ENCODE measurements at places on chromosomes 2 and 18. TPM values are rescaled to one million over a fixed set of nuclear protein-coding genes. Genes with fewer than 3 reads are reported as not detected.

GRCh38 chr2:31051258-31052140, 86.7 kb downstream of the GALNT14 start:
- H3K36me3 ChIP-seq = no peaks in the 10 kb centered on the region
- DNase-seq = no peak
- H3K4me1 ChIP-seq = peaks cover 10% of the 10 kb centered on the region
- peaks cover 13% of the 10 kb centered on the region for H3K27me3 ChIP-seq

GRCh38 chr2:232296776-232297525, 81.6 kb upstream of the ALPP start:
- H3K36me3 ChIP-seq = peaks cover 7% of the 10 kb centered on the region
- H3K27ac ChIP-seq = no peak overlapping the region
- no peaks in the 10 kb centered on the region for H3K27me3 ChIP-seq

- DNase-seq = no peak
- H3K36me3 ChIP-seq = peaks cover 7% of the 10 kb centered on the region
- H3K27ac ChIP-seq = no peak overlapping the region
- H3K4me1 ChIP-seq = no peaks in the 10 kb centered on the region
Observed at GRCh38 chr18:36735130-36735529, 93.7 kb downstream of the TPGS2 start.

DNA sequence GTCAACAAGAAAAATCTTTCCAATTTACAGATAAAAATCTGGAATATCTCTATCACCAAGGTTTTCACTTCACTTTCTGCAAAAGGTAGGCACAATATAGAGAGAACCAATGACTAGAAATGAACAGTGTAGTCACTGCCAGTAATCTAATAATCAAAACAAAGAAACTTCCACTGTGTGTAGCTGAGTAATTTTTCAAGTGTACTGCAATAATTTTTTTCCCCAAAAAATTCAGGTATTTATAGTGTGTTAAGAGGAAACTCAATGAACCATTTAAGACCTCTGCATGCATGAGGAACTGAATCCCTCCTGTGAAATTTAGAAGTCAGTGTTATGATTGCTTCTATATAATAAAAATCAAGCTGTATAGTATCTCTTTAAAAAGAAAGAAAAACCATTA, 121.8 kb downstream of the MEMO1 start:
- DNase-seq = no peak
- no peaks in the 10 kb centered on the region for H3K36me3 ChIP-seq
- no peaks in the 10 kb centered on the region for H3K4me1 ChIP-seq

DNA sequence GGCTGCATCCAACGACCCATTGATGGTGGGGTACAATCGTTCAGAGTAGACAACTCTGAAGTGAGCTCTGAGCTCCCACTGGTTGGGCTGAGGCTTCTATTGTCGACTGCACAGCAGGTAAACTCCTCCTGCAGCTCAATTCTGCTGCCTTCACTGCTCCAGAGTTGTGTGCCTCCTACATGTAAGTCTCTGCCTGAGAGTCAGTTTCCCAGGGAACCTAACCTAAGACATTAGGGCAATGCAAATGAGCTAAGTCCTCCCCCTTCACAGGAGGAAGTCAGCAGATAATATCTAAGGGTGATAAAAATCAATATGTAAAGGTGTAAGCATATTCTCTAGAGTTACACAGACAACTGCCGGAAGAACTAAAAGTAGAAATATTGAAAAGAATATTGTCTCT, 22.5 kb upstream of the ACYP2 start:
- H3K27me3 ChIP-seq = peaks cover 47% of the 10 kb centered on the region
- H3K27ac ChIP-seq = no peak overlapping the region
- no peak for DNase-seq
- H3K36me3 ChIP-seq = peaks cover 9% of the 10 kb centered on the region

DNA sequence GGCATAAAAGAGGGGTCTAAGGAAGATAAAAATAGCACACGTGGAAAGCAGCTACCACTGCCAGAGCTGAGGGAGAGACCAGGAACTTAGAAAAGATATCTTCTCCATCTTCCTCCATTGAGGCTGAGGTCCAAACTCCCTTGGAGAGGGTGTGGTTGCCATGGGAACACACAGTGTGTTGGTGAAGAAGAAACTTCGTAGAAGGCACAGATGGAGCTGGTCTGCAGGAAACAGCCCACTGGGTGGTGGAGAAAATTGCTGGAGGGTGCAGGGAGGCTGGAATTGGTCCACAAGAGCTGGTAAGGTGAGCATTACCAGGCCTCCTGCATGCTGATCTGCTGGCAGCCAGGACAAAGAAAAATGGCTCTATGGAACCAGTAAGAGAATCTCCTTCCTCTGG, 191.0 kb downstream of the HRH4 start:
- peaks cover 3% of the 10 kb centered on the region for H3K27me3 ChIP-seq
- no peak overlapping the region for H3K4me3 ChIP-seq
- peaks cover 14% of the 10 kb centered on the region for H3K4me1 ChIP-seq
- no peak for DNase-seq
- H3K36me3 ChIP-seq = no peaks in the 10 kb centered on the region
- no peak overlapping the region for H3K27ac ChIP-seq

- H3K36me3 ChIP-seq = no peaks in the 10 kb centered on the region
- DNase-seq = no peak
- H3K4me3 ChIP-seq = no peak overlapping the region
- H3K27me3 ChIP-seq = peaks cover 16% of the 10 kb centered on the region
Observed at GRCh38 chr18:63930773-63931354, 18.2 kb upstream of the HMSD start.

GRCh38 chr2:170165129-170165528, 12.8 kb upstream of the MYO3B start:
- no peak for DNase-seq
- no peaks in the 10 kb centered on the region for H3K36me3 ChIP-seq
- no peak overlapping the region for H3K4me3 ChIP-seq
- H3K27me3 ChIP-seq = peaks cover 4% of the 10 kb centered on the region
- no peak overlapping the region for H3K27ac ChIP-seq

DNA sequence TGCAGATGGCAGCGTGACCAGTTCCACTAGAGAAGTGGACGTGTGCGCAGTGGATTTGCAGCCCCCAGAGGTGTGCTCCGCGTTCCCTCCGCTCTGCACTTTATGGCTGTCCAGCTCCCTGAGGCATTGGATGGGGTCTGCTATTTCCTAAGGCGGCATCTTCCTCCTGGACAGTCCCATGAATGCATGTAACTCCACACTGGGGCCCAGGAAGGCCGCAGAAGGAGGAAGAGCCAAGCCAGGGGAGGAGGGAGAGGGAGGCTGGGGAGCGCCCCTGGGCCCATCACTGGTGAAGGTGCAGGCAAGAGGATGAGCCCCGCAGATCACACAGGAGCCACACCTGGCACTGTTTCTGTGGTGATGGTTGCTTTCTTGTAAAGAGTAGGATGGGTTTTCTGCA, 99.1 kb downstream of the PTGR3 start:
- no peak overlapping the region for H3K27ac ChIP-seq
- no peaks in the 10 kb centered on the region for H3K4me1 ChIP-seq

DNA sequence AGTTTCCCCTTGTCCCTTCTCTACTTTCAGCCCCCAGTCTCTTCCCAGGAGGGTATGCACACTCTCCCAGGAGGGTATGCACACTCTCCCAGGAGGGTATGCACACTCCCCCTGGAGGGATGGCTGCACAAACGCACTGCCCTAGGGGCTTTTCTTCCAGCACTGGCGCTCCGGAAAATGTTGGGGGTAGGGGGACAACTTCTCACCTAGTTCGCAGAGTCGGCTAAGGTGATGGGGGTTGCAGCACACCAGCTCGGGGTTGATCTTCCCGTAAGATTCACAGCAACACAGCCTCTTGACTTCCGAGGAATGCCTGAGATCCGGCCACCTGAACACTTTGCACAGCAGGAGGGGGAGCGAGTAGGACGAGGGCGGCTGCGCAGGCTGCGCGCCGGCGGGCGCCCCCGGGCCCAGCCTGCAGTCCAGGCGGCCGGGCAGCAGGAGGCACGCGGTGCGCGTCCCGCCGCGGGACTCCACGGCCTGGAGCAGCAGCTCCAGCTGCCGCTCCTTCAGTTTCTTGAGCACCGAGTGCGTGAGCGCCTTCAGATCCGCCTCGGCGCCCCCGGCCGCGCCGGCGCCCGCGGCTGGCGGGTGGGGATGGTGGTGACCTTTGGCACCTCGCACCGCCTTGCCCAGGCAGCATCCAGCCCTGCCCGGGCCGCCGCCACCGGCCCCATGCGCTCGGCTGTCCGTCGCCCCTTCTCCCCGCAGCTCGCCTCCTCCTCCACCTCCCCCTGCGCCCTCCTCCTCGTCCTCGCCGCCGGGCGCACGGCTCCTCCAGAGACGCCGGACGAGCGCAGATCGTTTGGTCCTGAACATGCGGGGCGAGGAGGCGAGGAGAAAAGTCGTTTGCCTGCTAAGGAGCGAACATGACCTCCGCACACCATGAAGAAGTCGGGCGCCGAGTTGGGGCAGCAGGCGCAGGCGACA, 894 bp downstream of the SMAD7 start:
- H3K4me1 ChIP-seq = peaks cover 38% of the 10 kb centered on the region
- H3K27ac ChIP-seq = peak overlapping the region; percentile 98
- peaks cover 1% of the 10 kb centered on the region for H3K36me3 ChIP-seq

DNA sequence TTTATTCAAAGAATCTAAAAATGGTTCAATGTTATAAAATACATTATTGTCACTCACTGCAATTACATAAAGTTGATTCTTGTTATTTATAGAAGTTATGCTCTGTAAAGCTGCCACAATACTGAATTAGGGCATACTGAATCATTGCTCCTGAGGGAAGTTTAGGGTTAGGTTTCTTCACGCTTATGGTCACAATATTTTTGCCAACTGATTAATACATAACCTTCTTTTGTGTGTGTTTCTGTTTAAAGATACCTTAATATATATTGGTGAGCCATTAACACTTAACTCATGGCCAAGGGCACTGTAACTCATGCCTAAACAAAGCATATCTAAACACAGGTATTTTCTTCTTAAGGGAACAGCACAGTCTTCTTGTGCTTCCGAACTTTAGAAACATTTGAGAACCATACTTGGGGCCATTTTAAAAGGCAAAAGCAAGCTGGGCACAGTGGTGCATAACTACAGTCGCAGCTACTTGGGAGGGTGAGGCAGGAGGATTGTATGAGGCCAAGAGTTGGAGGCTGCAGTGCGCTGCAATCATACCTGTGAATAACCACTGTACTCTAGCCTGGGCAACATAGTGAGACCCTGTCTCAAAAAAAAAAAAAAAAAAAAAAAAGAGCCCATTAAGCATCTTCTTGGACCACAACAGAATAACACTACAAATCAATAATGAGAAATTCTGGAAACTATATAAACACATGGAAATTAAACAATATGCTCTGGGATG, 15.6 kb downstream of the DARS1 start:
- no peaks in the 10 kb centered on the region for H3K27me3 ChIP-seq
- peaks cover 35% of the 10 kb centered on the region for H3K36me3 ChIP-seq
- no peak overlapping the region for H3K27ac ChIP-seq
- H3K4me3 ChIP-seq = no peak overlapping the region
- H3K4me1 ChIP-seq = no peaks in the 10 kb centered on the region

- H3K36me3 ChIP-seq = no peaks in the 10 kb centered on the region
- no peak overlapping the region for H3K4me3 ChIP-seq
- DNase-seq = no peak
- no peaks in the 10 kb centered on the region for H3K4me1 ChIP-seq
Observed at GRCh38 chr2:185979546-185980071, 241.0 kb downstream of the FSIP2 start.

- no peak overlapping the region for H3K4me3 ChIP-seq
- no peaks in the 10 kb centered on the region for H3K36me3 ChIP-seq
- no peak for DNase-seq
- H3K4me1 ChIP-seq = peaks cover 2% of the 10 kb centered on the region
Observed at GRCh38 chr2:213740453-213740852, 456.2 kb downstream of the SPAG16 start.

The HSBP1L1 gene
- 7.0 TPM for total RNA-seq

The ZC3H6 gene
- 7.3 TPM for total RNA-seq

The DSG2 gene
- total RNA-seq = 119 TPM

The RAB11FIP5 gene
- 22.0 TPM for total RNA-seq

The KCNE4 gene
- total RNA-seq = 0.72 TPM

The TFPI gene
- 23.5 TPM for total RNA-seq

The SCYGR7 gene
- total RNA-seq = not detected

The CCDC85A gene
- 1.1 TPM for total RNA-seq

The DSG3 gene
- not detected for total RNA-seq

The IL36A gene
- total RNA-seq = not detected

The AFG3L2 gene
- 44.8 TPM for total RNA-seq

Measured in progenitor cell of endocrine pancreas (in vitro differentiated cells).